Stimulated activated CD8-positive, alpha-beta memory T cell treated with anti-CD3 and anti-CD28 coated beads, Interleukin-2, amount 100 ng/mL, for 1 hour (primary cell): ENCODE measurements at places on chromosomes 5 and 9.

DNA sequence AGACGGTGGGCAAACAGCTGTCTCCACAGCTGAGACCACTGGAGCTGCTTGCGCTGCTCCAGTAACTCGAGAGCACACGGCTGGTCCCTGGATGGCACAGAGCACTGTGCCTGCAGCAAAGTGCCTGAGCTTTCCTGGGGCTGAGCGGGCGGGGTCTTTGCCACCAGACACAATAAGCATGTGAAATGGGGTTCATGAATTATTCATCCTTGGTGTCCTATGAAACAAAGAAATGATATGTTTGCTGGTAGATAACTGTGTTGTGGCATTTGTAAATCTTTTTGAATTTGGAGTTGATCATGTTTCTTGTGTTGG, 151.7 kb upstream of the MPDZ start:
- DNase-seq: no peak

- DNase-seq: no peak
Measured at GRCh38 chr5:149831492-149831891, 101.4 kb downstream of the PPARGC1B start.

- DNase-seq: no peak
Measured at GRCh38 chr5:132204371-132205135, 23.1 kb downstream of the P4HA2 start.

- DNase-seq: no peak
Measured at GRCh38 chr5:169875091-169875728, 105.1 kb downstream of the INSYN2B start.
